ENCODE measurements at places on chromosomes 7 and 10. TPM values are rescaled to one million over a fixed set of nuclear protein-coding genes. Genes with fewer than 3 reads are reported as not detected.

The EPHB6 gene
- total RNA-seq, result 48.6 TPM

DNA sequence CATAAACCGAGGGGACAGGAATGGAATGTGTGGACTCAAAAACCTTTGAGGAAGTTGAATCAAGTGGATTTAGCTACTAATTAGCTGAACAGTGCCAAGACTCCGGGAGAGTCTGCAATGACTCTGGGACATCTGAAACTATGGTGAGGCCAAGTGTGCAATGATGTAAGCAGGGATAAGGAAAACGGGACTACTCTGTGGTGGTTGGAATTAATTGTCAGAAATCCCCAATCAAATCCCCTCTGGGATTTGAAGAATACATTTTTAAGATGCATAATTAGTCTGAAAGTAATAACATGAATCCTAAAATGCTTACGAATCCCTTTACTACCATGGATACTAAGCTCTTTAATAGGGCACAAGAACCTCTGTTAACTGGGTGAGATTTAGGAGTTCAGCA is 602.8 kb downstream of the NRG3 start:
- DNase-seq, result no peak
- H3K27ac ChIP-seq, result no peak overlapping the region
- no peaks in the 10 kb centered on the region for H3K27me3 ChIP-seq
- no peaks in the 10 kb centered on the region for H3K36me3 ChIP-seq
- no peak overlapping the region for H3K4me3 ChIP-seq
- no peaks in the 10 kb centered on the region for H3K4me1 ChIP-seq

The WNT16 gene
- 0.19 TPM for total RNA-seq

The SFTPA2 gene
- not detected for total RNA-seq

The SORCS1 gene
- total RNA-seq, result not detected

The EVX1 gene
- total RNA-seq, result not detected

The PNLIPRP3 gene
- not detected for total RNA-seq

DNA sequence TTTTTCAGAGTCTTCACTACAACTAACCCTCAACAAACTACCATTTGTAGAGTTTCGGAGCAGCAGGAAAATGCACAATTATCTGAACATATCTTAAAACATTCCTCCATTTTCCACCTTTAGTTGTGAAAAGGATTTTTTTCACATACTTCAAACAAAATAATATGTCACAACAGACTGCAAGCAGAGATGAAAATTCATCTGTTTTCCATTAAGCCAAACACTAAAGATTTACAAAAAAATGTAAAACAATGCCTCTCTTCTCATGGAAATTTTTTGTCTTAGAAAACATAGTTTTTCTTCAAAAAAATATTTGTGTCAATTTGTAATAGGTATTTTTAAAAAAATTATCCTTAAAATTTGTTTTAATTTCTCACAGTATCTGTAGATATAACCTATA is 98.9 kb downstream of the ARHGAP12 start:
- H3K4me3 ChIP-seq, result no peak overlapping the region
- no peak overlapping the region for H3K27ac ChIP-seq
- H3K36me3 ChIP-seq, result peaks cover 50% of the 10 kb centered on the region
- DNase-seq, result no peak

DNA sequence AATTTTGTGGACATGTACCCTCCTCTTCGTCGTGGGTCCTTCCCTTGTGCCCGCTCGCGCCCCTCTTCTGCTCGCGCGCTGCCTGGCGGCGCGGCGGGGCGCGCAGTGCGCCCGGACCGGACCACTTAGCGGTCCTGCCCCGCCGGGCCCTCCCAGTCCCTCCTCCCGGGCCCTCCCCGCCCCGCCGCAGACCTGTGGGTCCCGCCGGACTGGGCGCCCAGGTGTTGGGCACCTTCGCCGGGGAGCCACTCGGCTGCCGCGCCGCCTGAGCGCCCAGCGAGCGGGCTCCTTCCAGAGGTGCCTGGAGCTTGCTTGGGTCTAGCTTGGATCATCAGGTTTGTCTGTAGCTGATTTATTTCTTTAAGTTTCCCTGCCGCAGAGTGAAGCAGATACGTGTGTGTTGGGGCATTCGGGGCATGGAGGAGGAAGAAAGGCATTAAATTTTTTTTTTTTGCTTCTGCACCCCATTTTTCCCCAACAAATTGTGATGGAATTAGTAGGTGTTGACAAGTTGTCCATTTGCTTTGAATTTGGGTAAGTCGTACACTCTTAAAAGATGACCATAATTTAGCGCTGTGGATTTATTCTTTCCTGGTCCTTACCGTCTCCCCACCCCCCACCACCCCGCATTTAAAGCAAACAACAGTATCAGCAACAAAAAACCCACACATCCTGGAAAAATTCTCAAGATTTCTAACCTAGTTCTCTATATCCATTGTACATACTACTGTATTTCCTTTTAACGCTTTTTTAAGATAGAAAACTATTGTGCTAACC is 905 bp downstream of the C1GALT1 start:
- H3K4me3 ChIP-seq, result peak overlapping the region; percentile 95
- no peaks in the 10 kb centered on the region for H3K36me3 ChIP-seq
- DNase-seq, result no peak
- peak overlapping the region; percentile 99 for H3K27ac ChIP-seq
- no peaks in the 10 kb centered on the region for H3K27me3 ChIP-seq
- peaks cover 7% of the 10 kb centered on the region for H3K4me1 ChIP-seq

DNA sequence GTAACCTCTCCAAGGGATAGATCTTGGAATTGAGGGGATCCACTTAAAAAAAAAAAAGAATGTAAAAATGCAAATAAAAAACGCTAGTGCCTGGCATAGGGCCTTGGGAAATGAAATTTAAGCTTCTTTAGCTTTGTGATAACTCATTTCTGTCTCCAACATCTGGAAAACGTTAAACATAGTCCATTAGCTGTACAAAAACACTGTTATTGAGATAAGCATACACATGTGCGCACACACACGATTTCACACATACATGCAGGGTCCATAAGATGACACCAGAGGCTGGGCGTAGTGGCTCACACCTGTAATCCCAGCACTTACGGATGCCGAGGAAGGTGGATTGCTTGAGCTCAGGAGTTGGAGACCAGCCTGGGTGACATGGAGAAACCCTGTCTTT is 13.7 kb upstream of the CUL2 start:
- no peaks in the 10 kb centered on the region for H3K4me1 ChIP-seq
- no peak for DNase-seq
- peaks cover 3% of the 10 kb centered on the region for H3K27me3 ChIP-seq
- H3K4me3 ChIP-seq, result no peak overlapping the region
- H3K27ac ChIP-seq, result no peak overlapping the region
- H3K36me3 ChIP-seq, result no peaks in the 10 kb centered on the region

The MACC1 gene
- 0.25 TPM for total RNA-seq

- H3K27me3 ChIP-seq, result peaks cover 13% of the 10 kb centered on the region
- no peak for DNase-seq
- H3K4me3 ChIP-seq, result no peak overlapping the region
- no peaks in the 10 kb centered on the region for H3K4me1 ChIP-seq
Observed at GRCh38 chr7:50853311-50853710, 70.6 kb upstream of the GRB10 start.

The ACTR3C gene
- total RNA-seq, result 12.8 TPM

The SLC26A3 gene
- not detected for total RNA-seq

- no peak for DNase-seq
- H3K4me3 ChIP-seq, result peak overlapping the region; percentile 40
- H3K27ac ChIP-seq, result peak overlapping the region; percentile 97
- peaks cover 11% of the 10 kb centered on the region for H3K36me3 ChIP-seq
- no peaks in the 10 kb centered on the region for H3K27me3 ChIP-seq
Observed at GRCh38 chr10:14507176-14507575, 176.5 kb upstream of the FRMD4A start.

The ATOH7 gene
- not detected for total RNA-seq

The ERV3-1 gene
- 23.2 TPM for total RNA-seq

DNA sequence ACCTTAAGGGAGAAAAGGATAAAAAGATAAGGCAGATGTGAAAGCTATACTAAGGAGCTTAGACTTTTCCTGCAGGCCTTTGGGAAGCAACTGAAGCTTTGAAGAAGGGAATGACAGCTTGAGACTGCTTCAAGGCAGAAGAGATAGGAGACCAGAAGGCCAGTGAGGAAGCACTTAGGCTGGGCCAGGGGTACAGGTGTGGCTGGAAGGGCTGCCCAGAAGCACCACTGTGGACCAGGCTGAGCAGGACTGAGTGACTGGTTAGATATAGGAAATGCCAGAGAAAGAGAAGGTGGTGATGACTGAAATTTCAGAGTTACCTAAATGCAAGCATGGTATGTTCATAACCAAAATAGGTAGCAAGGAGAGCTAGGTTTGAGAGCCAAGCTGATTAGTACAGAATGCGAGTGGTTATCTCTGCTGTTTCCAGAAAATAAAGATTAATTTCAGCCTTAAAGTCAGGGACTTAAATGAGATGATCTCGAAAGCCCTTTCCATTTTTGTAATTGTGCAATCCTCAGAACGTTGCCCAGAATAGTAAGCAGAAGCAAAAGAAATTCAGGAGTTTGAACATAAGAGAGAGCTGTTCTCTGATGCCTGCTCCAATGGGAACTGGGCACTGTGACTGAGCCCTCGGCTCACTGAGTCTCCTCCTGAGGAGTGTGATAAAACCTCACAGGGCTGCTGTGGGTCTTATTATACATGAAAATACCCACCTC is 54.9 kb downstream of the MET start:
- no peaks in the 10 kb centered on the region for H3K4me1 ChIP-seq
- no peak overlapping the region for H3K27ac ChIP-seq
- peaks cover 27% of the 10 kb centered on the region for H3K27me3 ChIP-seq
- no peak for DNase-seq
- no peak overlapping the region for H3K4me3 ChIP-seq
- no peaks in the 10 kb centered on the region for H3K36me3 ChIP-seq

The RRP12 gene
- total RNA-seq, result 25.5 TPM

The CYP2C18 gene
- not detected for total RNA-seq

The NPTX2 gene
- not detected for total RNA-seq

GRCh38 chr10:123187781-123188180 is 33.6 kb downstream of the BUB3 start:
- H3K27me3 ChIP-seq, result no peaks in the 10 kb centered on the region
- H3K4me3 ChIP-seq, result no peak overlapping the region
- no peak for DNase-seq
- H3K27ac ChIP-seq, result no peak overlapping the region
- H3K36me3 ChIP-seq, result peaks cover 38% of the 10 kb centered on the region

GRCh38 chr10:121597504-121598262 is 561 bp downstream of the FGFR2 start:
- H3K27me3 ChIP-seq, result peaks cover 15% of the 10 kb centered on the region
- H3K27ac ChIP-seq, result no peak overlapping the region
- no peak for DNase-seq
- no peak overlapping the region for H3K4me3 ChIP-seq

GRCh38 chr10:31353574-31353973 is 34.6 kb downstream of the ZEB1 start:
- H3K27ac ChIP-seq, result peak overlapping the region; percentile 37
- no peak for DNase-seq
- H3K4me3 ChIP-seq, result peak overlapping the region; percentile 33
- H3K4me1 ChIP-seq, result peaks cover 24% of the 10 kb centered on the region
- H3K27me3 ChIP-seq, result no peaks in the 10 kb centered on the region
- no peaks in the 10 kb centered on the region for H3K36me3 ChIP-seq

The GIMAP5 gene
- 364 TPM for total RNA-seq

- H3K27ac ChIP-seq, result no peak overlapping the region
- DNase-seq, result no peak
- H3K4me1 ChIP-seq, result no peaks in the 10 kb centered on the region
- peaks cover 4% of the 10 kb centered on the region for H3K27me3 ChIP-seq
Observed at GRCh38 chr10:114278140-114278883, 39.3 kb downstream of the VWA2 start.

DNA sequence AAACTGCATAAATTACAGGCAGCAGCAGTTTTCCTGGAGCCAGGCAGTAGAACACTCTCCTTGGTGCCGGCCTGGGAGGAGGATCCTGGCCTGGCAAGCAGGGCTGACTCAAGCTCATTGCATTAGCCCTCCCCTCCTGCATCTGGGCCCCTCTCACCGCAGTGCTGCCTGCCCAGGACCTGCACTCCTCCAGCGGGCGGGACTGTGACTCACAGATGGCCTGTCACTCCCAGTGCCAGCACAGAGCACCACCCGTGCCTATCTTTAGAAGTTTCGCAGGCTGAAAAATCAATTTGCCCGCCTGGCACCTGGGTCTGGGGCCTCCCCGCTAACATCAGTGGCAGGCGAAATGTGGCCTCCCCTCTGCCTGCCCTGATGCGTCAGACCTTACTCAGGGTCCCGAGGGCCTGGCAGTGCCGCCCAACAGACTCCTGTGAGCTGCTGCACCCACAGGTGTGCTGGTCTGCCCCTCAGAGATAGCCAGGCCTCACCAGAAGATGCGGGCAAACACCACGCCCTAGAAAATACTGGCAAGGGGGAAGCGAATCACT is 123.8 kb downstream of the KCNMA1 start:
- H3K36me3 ChIP-seq, result no peaks in the 10 kb centered on the region
- no peak overlapping the region for H3K4me3 ChIP-seq
- no peak for DNase-seq
- H3K27me3 ChIP-seq, result peaks cover 15% of the 10 kb centered on the region
- no peaks in the 10 kb centered on the region for H3K4me1 ChIP-seq

The LIPF gene
- total RNA-seq, result not detected

DNA sequence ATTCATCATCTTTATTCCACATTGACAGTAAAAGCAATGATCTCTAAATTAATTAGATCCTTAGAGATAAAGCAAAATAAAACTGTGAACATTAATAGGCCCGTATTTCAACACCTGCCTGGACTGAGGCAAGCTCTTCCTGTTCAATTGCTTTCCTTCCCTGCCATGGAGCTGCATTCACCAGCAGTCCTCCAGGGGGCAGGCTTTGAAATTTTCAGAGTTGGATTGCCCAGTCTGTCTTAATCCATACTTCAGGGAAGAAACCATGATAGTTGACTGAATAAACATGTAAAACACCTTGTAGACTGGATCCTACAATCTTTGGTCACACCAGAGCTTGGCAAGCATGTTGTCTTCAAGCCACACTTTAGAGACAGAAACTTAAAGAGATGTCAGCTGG is 936.6 kb downstream of the NRG3 start:
- no peaks in the 10 kb centered on the region for H3K27me3 ChIP-seq
- H3K36me3 ChIP-seq, result no peaks in the 10 kb centered on the region
- no peak overlapping the region for H3K27ac ChIP-seq

DNA sequence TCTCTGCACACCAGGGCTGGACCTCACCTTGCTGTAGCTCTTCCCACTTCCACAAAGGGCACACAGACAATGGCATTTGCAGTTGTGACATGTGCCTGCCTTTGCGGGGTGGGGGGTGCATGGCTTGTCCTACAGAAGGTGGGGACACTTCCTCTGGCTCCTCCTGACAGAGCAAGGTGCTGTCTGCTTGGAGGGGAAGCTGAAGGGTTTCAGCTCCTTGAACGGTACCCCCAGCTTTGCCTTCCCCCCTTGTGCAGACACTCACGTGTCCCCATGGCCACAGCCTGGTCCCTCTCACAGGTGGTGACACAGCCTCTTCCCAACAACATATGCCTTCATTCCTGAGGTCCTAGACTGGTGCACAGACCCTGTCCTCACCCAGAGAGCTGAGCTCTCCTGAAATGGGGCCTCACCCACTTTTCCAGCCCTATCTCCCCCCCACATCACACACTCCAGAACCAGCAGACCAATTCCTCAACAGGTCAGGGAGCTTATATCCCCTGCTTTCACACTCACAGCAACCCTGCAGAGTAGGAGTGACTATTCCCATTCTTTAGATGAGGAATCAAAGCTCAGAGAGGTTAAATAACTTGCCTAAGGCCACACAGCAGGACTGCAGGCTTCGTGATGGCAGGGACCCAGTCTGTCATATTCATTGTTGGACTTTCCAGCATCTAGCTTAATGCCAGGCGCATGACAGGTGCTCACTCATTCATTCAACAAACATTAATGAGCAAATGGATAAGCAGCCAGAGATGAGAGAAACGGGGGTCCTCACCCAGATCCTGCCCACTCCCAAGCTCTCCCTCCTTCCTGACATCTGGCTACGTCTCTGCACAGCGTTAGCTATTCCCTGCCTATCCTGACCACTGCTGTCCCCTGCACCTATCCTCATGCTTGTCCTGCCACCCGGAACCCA is 44.4 kb downstream of the PARP12 start:
- DNase-seq, result no peak
- no peak overlapping the region for H3K4me3 ChIP-seq
- no peaks in the 10 kb centered on the region for H3K27me3 ChIP-seq
- no peaks in the 10 kb centered on the region for H3K36me3 ChIP-seq
